Naive thymus-derived CD4-positive, alpha-beta T cell (primary cell): ENCODE measurements at places on chromosomes 3 and 15.
A peak's percentile ranks its signal among the peaks of the same experiment; 100 is the strongest.

GRCh38 chr15:93195109-93195508 is 106.1 kb upstream of the RGMA start:
- DNase-seq, result no peak

DNA sequence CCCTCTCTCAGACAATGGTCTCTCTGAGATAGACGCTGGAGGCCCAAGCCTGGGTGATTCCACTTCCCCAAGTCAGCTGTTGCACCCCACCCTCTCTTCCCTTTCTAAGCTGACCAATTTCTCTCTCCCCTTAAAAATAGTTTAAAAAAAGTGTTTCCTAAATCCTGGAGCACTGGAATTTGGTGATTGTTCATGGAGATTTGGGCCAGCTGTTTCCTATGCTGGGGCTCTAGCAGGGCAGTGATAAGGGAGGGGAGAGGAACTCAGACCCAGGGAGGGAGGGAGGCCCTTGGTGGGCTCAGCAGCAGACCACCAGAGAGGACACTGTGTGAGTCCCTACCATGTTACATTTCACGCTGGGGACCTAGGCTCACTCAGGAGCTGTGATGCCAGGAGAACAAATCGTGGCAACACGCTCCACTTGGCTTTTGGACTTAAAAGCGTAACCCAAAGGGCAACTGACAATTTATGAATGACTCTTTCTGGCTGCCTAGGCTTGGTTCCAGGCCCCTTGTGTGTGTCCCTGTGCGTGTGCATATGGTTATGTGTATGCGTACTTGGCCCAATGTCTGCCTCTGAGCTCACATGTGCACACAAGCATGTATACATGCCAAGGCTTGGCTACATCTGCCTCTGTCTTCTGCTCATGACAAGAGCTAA is 59.8 kb upstream of the INSYN1 start:
- no peak for DNase-seq

DNA sequence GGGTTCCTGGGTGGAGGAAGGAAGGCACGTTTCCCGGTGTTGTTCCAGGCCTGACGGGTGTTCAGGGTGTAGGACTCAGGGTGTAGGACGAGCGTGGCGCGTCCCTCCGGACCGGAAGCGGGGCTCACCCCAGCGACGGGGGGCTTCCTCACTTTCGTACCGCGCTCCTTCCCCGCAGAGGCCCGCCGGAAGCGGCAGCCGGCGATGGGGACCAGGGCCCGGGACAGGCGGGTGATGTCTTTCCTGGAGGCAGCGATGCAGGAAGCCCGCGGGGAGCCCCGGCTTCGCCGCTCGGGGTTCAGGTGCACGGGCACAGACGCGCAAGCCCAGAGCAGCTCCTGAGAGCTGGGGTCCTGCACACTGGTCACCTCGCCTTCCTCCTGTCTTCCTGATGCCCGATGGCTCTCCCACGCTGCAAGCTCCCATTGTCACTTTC is 13.4 kb downstream of the FOXL2NB start:
- DNase-seq, result no peak

DNA sequence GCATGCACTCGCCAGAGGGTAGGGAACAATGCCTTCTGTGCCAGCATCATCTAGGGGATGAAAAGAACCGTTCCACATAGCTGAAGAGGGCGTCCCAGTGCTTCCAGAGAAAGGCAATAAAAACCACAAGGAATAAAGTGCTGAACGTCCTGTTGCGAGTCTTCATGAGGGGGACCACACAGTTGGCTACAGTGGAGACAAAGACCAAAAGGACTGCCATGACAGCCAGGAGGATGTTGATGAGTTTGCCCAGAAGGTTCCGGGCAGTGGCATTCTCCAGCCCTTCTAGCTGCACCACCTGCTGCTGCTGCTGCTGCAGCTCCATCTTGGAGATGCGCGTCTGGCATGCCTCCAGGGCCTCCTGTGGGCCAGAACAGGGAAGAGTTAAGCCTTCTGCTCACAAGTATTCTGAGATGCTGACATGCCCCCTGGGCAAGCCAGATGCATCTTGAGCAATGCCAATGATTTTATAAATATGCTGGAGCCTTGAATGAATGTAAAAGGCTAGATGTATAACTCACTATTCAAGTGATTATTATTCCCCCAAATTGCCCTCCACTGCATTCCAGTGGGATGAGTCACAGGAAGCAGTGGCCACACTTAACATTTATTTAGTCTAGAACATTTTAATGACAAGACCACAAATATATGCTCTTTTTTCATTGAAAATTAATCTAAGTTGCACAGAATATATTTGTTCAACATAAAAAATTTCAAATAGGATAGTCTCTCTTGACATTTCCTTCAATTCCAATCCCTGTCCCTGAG is 45.1 kb upstream of the PLXND1 start:
- DNase-seq, result no peak

DNA sequence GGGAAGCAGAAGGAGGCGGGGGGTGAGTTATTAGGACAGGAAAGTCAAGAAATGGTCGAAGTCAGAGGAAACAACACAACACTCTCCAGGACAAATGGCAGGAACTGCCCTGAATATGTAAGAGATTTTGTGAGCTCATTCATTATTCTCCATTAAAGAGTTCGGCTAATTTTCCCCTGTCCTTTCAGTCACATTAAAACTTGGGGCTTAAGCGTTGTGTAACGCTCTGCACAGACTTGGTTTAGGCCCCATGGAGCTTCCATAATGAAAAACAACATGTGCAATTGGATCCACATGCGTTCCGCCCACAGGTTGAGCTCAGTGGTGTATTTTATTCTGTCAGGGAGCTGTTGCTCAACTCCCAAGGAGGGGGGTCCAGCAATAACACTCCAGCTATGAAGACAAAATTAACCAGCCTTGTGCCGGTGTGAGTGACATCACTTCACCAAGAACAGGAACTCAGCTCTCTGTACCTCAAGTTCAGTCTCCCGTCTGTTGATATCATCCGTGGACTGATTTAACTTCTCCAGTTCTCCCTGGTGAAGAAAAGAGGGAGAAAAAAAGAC is 2.3 kb downstream of the SH3BP5 start:
- DNase-seq, result no peak

GRCh38 chr3:184783319-184783718 is 28.6 kb upstream of the VPS8 start:
- DNase-seq, result no peak

GRCh38 chr15:71118881-71119632 is 3.8 kb downstream of the THSD4 start:
- no peak for DNase-seq

DNA sequence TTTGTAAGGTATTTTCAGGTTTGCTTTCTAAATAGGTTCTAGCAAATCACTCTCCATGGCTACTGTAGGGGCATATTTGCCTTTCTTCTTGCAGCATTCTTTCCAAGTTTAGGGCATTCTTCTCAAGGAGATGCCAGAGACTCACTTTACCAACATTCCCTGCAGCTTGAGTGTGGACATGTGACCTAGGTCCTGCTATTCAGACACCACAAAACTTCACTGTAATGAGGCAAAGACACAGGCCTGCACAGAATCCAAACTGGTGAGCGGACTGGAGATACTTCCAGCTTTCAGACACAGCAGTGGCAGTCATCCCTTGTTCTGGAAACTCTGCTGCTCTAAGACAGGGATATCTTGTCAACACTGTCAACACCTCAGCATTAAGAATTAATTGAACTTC is 146.4 kb upstream of the PFN2 start:
- DNase-seq, result no peak

- no peak for DNase-seq
Observed at GRCh38 chr3:17500618-17501017, 241.8 kb downstream of the TBC1D5 start.

- no peak for DNase-seq
Observed at GRCh38 chr15:28919679-28920655, 34.2 kb downstream of the APBA2 start.

- DNase-seq, result no peak
Observed at GRCh38 chr3:83500931-83501330, 1457.9 kb upstream of the CADM2 start.

GRCh38 chr15:40080104-40080503 is 28.6 kb downstream of the BMF start:
- DNase-seq, result no peak

GRCh38 chr15:101827257-101827656 is 15.3 kb downstream of the OR4F15 start:
- DNase-seq, result no peak

GRCh38 chr3:10471054-10471688 is 34.2 kb downstream of the ATP2B2 start:
- DNase-seq, result no peak

GRCh38 chr3:116265320-116265695 is 180.0 kb downstream of the LSAMP start:
- no peak for DNase-seq

DNA sequence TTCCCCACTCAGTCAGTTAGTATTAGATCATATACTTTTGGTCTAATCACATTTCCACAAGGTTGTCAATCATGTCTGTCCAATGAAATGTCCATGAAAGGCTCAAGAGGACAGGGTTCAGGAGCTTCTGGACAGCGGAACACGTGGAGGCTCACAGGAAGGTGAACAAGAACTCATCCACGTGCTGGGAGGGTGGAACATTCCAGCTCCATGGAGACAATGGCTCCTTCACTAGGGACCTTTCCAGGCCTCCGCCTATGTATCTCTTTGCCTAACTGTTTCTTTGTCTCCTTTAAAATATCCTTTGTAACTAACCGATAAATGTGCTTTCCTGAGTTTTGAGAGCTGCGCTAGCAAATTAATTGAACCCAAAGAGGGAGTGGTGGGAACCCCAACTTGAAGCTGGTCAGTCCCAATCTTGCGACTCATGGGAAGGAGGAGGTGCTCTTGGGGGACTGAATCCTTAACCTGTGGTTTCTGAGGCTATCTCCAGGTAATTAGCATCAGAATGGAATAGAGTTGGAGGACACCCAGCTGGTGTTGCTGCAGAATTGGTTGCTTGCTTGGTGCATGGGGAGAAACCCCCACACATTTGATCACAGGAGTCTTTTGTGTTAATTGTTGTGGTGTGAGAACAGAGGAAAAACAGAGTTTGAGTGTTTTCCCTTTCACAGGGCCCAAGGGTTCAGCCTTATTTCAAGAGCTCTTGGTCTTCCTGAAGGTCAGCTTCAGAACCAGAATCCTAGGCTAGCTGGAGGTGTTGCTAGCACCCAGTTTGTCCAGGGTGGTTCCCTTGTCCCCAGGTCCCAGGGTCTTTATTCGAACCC is 3.0 kb upstream of the TKT start:
- DNase-seq, result no peak

GRCh38 chr15:66756295-66756694 is 54.3 kb downstream of the SMAD6 start:
- DNase-seq, result no peak

GRCh38 chr3:15797642-15798303 is at the start of gene ANKRD28:
TSS of gene ANKRD28 (minus strand) at chr3:15797979. CDS start at chr3:15796521, 1,458 bp downstream.
- DNase-seq, result no peak

DNA sequence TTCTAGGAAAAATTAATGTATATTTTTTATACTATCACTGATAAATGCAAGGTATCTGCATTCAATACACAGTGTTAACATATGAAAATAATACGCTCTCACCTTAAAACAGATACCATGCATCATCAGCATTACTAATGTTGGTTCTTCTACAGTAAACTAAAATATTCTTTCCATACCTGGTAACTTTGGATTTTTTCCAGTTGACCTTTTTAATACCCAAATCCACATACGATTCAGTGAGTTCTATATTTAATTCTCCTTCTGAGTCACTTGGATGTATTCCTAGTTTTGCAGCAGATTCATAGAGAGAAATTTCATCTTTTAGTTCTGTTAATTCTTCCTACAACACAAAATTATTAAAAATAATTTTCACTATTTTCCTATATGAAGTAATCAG is 29.9 kb downstream of the CEP152 start:
- no peak for DNase-seq

- DNase-seq, result no peak
Observed at GRCh38 chr3:141385406-141386125, 17.3 kb downstream of the ZBTB38 start.

- peak; percentile 45 for DNase-seq
Observed at GRCh38 chr3:180679178-180680096, at the start of gene CCDC39. TSS of gene CCDC39 (minus strand) at chr3:180679489. CDS start at chr3:180679380, 109 bp downstream.

DNA sequence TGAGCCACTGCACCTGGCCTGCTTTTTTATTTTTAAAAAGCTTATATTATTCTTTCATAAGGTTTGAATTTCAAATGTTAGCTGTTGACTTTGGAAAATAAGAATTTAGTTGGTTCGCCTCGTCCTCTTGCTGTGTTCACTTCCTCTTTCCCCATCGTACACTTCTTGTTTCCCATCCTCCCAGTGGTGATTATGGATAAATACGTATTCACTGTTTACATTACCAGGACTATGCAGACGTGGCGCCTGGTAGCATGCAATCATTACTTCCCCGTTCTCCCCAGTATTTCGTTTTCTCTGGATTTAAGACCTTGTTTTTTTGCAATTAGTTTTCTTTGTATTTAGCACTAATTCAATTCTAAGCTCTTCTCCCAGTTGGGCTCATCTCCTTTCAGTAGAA is 70.1 kb downstream of the LMLN start:
- no peak for DNase-seq

DNA sequence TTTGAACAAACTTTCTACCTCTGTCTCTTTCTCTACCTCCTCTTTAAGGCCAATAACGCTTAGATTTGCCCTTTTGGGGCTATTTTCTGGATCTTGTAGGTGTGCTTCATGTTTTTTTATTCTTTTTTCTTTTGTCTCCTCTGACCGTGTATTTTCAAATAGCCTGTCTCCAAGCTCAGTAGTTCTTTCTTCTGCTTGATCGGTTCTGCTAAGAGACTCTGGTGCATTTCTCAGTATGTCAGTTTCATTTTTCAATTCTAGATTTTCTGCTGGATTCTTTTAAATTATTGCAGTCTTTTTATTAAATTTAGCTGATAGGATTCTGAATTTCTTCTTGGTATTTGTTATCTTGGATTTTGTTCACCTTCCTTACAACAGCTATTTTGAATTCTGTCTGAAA is 148.7 kb downstream of the RSRC1 start:
- no peak for DNase-seq

- no peak for DNase-seq
Observed at GRCh38 chr3:137947117-137947516, 62.8 kb upstream of the CLDN18 start.

- no peak for DNase-seq
Observed at GRCh38 chr3:42739401-42740158, 33.5 kb downstream of the CCDC13 start.
